ENCODE measurements at places on chromosomes 16 and 17.

GRCh38 chr17:15436473-15437302 lies 30.7 kb downstream of the CDRT4 start:
- no peak for DNase-seq

DNA sequence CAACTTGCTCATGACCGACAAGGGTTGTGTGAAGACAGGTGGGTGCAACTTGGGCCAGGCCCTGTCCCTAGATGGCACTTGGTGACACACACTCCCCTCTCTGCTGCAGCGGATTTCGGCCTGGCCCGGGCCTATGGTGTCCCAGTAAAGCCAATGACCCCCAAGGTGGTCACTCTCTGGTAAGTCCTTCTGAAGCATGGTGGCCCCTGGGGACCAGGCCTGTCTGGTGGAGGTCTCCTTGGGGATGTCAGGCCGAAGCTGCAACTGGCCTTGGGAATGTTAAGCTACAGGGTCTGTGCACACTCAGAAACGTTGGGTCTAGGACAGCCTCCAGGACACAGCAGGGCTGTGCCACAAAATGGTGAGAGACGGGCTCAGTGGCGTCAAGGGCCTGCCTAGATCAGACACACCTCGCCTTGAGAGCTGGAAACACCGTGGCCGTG lies 6.8 kb downstream of the CDK10 start:
- no peak for DNase-seq

DNA sequence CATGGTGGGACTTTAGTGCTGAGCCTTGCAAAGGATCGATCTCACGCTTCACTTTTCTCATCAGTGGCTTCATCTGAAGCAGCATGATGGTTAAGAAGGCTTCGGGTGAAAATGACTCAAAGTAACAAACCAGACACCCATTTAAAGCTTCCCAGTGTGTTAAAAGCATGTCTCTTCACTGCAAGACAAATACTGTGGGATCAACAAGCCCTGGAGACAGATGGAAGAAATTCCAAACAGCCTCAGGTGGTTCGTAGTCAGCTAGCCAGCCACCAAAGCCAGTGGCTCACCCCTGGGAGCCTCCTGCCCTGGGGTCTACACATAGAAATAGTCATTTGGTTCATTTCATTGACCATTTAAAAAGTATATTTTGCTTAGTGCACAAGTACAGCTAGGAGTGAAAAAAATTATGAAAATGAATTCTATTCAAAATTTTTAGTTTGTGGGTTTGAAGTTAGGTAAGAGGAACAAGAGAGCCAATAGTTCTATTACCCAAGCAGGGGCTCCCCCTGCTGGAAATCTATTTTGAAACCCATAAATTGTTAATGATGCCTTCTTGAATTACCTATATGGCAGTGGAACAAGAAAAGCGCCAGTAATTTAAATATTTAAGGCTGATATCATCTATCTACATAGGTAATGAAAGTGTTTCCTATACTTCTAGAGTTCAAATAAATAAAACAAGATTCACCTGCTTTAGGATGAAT lies 51.6 kb downstream of the PMP22 start:
- no peak for DNase-seq

- no peak for DNase-seq
Observed at GRCh38 chr17:77444984-77445759, 304.4 kb downstream of the SEC14L1 start.

- DNase-seq = no peak
Observed at GRCh38 chr17:18016426-18016825, 22.5 kb downstream of the ATPAF2 start.

DNA sequence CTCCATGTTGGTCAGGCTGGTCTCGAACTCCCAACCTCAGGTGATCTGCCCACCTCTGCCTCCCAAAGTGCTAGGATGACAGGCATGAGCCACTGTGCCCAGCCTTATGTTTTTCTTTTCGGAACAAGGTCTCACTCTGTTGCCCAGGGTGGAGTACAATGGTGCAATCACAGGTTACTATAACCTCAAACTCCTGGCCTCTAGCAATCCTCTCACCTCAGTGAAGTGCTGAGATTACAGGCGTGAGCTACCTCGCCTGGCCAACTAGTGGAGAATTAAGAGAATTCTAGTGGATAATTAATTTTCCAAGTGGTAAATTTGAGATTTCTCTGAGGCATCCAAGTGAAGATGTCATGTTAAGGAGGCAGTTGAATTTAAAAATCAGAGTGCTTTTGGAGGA lies 2.9 kb upstream of the FBXO47 start:
- no peak for DNase-seq

GRCh38 chr16:10667239-10667638 lies 27.5 kb downstream of the TEKT5 start:
- DNase-seq = no peak

Data from activated CD8-positive, alpha-beta memory T cell treated with anti-CD3 and anti-CD28 coated beads for 4 hours (primary cell).